NCI-H2081 treated with DMSO at 0.1 percent for 48 hours (cell line): ENCODE measurements at places on chromosomes 5 and 9.

DNA sequence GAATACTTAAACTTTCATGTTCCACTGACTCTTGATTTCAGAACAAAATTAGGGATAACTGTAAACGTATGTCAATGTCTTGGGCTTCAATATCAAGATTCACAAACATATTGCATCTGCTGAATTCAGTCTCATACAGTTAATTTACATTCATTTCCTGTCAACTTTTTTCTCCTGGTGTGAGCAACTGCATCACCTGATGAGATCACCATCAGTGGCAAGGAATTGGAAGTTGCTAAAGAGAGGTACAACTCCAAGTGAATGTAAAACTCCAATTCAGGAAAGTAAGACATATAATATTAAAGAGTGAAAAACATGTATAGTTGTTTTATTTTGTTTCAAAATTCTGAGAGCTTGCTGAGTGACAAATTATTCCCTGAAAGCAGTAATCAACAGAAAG, 1336.2 kb upstream of the C9orf72 start:
- no peak for DNase-seq

DNA sequence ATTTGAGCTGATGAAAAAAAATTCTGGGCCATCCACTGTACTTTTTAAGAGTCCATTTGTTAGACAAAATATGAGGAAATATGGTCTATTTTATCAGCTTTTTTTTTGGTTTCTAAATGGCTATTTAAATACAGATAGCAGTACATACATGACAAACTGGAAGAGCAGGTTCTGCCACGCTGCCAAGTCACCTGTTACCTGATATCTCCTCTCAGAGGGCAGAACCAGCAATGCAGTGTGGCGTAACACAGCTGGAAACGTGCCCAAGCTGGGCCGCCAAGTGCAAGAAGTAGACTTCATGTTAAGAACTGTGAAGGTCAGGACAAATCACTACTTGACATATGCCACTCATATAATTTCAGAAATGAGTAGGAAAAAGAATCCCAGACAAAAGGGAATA, 8.1 kb downstream of the MCIDAS start:
- no peak for DNase-seq

DNA sequence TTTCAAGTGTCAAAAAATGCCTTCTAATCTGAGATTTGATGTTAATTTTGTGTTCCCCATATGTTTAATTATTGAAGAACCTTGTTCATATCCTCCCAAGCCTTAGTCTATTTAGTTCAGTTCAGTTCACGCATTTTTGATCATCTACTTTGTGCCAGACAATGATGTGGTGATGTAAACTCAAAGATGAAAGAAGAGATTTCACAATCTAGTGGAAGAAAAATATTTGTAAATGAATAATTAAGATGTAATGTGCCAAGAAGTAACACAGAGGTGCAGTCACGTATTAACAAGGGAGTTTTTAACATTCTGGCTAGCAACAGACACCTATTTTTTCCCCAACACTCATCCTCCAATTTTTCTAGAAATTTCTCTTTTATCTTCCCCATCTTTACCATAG, 22.1 kb upstream of the KIF2A start:
- DNase-seq: no peak

GRCh38 chr5:73232266-73233041, 59.5 kb downstream of the TMEM174 start:
- DNase-seq: no peak

DNA sequence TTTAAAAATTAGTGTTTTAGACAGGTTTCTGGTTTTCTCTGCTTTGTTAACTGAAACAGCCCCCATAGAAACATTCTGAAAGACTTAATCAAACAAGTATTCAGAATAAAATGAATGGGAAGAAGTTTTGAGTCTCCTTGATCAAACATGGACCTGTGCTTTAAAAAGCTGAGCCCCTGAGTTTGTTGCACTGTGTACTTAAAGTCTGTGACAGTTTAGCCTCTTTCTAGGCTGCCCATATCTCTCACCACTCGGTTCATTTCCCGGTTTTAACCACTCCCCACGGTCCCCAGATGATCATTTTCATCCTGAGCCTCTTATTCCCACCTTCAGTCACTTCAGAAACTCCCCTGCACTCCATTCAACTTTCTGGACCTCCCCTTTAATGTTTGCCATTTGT, 215.9 kb upstream of the DMRT1 start:
- DNase-seq: no peak

DNA sequence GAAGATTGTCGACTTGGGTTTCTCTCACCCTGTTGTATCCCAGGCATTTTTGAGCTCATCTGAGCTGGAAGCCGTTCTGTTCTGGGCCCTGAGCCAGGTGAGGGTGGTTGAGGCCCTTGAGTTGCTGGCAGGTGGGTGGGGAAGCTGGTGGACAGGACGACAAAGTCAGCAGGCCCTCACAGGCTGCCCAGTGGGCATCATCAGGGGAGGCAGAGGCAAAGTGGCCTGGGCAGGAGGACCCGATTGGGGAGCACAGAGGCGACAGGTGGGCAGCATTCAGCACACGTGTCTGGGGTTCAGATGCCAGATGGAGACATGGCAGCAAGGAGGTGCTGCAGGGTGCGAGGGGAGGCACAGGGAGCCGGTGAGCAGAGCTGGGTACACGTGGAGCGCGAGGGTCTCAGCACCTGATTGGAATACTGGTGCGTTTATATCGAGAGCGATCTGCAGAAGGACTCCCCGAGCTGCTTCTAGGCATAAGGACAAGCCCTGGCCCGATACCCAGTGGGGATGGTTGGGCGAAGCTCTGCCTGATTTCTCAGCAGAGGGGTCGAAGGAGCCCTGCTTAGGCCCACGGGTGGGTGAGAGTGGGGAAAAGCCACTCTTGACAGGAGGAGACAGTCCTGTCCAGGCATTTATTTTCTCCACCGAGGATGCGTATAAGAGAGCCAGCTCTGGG, 49.0 kb upstream of the SUSD3 start:
- DNase-seq: no peak

DNA sequence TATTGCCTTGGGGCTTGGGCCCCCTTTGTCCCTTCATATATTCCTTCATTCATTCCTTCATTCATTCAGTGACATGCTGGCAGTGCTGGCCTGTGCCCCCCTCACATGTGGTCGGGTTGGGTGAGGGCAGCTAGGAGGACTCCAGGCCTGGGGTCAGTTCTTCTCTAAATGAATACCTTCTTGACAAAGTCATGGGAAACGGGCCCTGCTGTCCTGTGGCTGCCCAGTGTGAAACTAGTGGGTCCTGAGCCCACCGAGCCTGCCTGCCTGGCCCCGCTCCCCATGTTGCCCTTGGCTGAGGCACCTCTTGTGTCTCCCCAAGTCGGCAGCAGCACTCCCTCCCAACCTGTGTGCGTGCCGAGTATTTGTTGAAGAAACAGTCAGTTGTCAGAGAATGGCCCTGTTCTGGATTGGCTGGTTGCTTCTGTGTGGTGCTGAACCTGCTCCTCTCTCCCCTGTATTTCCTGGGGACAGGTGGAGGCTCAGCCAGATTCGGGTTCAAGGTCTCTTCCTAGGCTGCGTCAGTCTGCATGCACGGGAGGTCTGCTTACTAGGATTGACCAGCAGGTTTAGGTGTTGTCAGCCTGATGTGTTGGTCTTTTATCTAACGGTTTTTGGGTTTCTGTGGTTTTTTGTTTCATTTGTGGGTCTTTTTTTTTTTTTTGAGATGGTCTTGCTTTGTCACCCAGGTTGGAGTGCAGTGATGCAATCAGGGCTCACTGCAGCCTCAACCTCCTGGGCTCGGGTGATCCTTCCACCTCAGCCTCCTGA, 3.0 kb upstream of the CEL start:
- DNase-seq: no peak

DNA sequence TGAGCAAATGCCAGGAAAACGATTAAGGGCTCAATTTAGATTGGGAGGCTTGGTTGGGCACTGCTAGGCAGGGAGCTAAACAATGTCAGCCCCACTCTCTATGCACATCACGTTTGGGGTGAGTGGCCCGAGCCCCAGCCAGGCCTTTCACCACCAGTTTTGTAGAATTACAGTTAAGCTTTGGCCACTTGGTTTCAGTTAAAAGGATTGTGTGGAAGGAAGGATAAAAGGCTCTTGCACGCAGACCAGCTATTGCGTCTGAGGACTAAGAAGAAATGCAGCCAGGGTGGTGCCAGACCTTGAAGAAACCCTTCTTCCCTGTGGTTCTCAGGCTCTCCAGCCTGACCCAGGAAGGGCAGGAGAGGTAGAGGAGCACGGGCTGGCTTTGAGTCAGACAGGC, 125.3 kb upstream of the SLC44A1 start:
- DNase-seq: no peak

DNA sequence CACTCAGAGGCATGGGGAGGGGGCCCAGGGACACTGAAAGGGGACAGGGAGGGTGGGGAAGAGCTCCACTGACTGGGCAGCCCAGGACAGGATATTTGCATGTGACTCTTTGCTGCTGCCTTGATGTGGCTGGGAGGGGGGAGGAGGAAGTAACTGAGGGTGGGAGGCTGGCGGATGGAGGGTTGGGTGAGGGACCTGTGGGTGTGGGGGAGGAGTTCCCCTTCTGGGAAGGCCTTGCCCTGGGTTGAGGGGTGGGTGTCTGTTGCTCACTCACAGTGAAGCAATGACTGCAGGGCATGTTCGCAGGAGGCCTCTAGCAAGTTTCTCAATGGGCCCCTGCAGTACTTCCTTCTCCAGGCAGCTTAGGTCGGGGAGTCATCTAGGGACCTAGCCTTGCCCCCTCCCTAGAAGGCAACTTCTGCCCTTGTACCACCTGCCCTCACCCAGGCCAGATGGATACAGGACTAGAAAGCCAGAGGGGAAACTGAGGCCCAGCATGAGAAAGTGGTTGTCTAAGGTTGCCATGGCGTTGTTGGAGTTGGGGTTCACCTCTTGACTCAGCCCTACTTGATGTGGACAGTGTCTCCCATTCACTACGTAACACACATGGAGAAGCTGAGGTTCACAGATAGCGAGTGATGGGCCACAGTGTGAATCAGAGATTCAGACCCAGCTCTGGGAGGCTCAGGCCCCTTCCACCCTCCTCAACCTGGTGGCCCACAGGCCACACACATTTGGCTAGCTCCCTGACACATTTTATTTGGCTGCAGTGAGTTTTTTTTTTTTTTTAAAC, 3.0 kb downstream of the GRK6 start:
- no peak for DNase-seq

DNA sequence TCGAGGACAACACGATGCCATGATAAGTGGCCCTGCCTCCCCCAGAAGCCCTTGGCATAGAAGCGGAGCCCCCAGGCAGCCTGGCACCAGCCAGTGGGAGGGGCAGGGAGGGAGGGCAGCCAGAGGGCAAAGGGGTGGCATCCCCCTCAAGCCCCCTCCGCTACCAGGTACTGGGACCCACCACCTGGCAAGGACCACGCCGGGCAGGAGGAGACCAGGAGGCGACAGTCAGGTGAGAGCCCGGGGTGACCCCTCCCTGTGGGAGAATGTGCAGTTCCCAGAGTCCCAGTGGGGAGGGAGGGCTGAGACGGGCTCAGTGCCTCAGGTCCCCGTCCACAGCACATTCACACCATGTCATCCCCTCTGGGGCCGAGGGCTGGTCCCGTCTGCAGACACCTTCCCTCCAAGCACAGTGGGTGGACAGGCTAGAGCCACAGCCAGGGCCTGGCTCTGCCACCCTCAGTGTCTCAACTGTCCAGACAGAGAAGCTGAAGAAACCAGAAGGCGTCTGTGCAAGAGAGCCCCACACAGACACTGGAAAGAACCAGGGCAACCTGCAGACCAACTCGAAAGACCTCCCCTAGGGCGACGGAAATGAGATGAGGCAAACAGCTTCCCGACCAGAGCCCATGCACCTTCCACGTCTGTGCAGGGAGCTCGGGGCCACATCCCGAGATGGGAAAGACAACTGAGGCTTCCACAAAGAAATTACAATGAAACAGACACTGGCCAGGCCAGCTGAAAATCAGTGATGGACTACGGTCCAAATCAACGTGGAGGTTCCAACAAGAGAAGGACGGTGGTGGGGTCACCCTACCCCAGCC, 11.1 kb downstream of the BRD3 start:
- no peak for DNase-seq

DNA sequence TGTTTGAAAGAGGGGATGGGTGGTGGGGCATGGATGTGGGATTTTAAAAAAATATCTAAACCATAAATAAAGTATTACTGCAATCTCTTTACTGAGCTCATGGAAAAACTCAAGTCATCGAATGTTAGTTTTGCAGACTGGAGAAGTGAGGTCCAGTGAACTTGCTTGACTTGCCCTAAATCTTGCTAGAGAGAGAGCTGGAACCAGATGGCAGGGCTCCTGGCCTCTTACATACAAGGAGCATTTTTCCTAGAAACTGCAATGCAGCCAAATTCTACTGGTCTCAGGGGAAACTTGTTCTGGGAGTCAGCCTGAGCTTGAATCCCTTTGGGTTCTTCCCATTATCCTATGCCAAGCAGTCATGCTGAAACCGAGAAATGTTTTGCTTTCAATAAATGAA, 2.9 kb upstream of the TGFBI start:
- DNase-seq: no peak

- no peak for DNase-seq
Measured at GRCh38 chr9:122318284-122318683, 52.5 kb upstream of the PTGS1 start.

DNA sequence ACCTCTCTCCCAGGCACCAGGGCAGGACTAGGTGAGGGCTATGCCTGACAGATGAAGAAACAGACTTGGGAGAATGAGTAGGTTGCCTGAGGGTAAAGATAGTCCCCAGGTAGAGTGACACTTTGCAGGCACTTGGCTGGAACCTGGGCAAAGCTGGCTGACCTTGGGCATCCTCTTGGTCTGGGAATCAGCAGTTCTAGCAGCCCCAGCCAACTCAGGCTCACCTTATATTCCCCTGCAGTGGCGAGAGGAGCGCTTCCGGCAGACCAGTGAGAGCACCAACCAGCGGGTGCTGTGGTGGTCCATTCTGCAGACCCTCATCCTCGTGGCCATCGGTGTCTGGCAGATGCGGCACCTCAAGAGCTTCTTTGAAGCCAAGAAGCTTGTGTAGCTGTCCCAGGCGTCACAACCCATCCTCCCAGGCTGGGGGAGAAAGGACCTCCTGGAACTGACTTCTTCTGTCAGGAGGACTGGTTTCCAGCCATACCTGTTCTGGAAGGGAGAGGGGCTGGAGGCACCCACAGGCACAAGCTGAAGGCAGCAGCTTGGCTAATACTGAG, 3.1 kb downstream of the TMED9 start:
- no peak for DNase-seq

DNA sequence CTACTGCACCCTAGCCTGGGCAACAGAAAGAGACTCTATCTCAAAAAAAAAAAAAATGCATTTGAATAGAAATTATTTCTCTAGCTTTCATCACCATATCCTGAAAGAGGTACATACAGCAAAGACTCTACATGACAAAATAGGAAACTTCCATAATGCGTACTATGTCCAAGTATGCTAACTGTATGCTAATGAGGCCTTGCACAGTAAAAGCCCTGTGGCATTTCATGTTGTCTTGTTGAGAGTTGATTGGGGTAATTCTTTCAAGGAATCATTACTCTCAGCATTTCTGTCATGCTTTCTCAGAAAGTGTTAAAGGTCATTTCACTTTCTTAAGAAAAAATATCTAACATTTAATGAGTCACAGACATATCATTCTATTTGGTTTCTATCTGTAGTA, 393.4 kb downstream of the CTNND2 start:
- DNase-seq: no peak

- no peak for DNase-seq
Measured at GRCh38 chr5:145847499-145848497, 12.7 kb upstream of the PRELID2 start.
